Activated CD4-positive, CD25-positive, alpha-beta regulatory T cell treated with anti-CD3 and anti-CD28 coated beads, Interleukin-2, amount 50 U/mL, for 16 hours (primary cell): ENCODE measurements at places on chromosomes 16 and 17.

- no peak for DNase-seq
Measured at GRCh38 chr17:17059301-17059890, 17.1 kb downstream of the MPRIP start.

GRCh38 chr17:78315355-78316114 lies 44.3 kb downstream of the SOCS3 start:
- DNase-seq, result no peak

GRCh38 chr17:15414532-15415306 lies 52.7 kb downstream of the CDRT4 start:
- DNase-seq, result no peak

- no peak for DNase-seq
Measured at GRCh38 chr17:36578671-36579070, 13.0 kb upstream of the DHRS11 start.

DNA sequence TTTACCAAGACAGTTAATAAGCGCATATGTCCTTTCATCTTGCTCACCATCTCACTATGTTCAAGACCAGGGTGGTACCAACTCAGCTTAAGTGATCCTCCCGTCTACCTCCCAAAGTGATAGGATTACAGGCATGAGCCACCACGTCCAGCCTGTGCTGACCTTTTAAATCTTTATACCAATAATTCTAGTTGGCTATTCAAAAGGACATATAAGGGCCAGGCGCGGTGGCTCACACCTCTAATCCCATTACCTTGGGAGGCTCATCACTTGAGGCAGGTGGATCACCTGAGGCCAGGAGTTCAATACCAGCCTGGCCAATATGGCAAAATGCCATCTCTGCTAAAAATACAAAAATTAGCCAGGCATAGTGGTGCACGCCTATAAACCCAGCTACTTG lies 2.4 kb downstream of the CEP95 start:
- DNase-seq, result no peak

DNA sequence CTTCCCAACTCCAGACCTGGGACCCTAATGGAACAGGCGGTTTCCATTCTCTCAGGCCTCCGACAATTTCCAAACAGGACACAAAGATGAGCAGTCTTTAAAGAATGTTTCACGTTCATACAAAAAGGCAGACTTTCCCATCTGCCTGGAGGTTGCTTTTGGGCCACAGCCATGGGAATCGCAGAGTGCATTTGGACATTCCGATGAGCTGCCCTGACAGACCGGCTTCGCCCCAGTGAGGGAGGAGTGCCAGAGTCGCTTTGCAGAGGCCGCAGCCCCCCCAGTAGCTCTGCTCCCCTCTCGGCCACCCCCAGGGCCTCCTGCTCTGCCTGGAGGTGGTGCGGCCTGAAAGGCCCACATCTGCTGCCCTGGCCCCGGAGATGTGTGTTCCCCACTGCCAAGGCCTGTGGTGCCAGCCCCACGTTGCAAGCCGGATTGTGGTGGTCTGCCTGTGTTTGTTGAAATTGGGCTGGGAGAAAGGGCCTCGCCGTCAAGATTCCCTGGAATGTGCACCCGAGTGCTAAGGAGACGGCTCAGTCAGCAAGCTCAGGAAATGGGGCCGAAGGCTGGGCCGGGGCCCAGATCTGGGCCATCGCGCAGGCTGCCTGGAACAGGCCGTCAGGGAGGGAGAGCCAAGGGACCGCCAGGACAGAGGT lies 89.8 kb downstream of the C16orf95 start:
- DNase-seq, result no peak
